ENCODE measurements at places on chromosomes 1 and 21.

- DNase-seq = no peak
These were observed 9.0 kb downstream of the CFAP298 start for GRCh38 chr21:32603131-32603530.

- no peak for DNase-seq
These were observed 33.8 kb upstream of the RPL11 start for GRCh38 chr1:23657659-23658275.

- DNase-seq = no peak
These were observed 1600.6 kb downstream of the PLA2G4A start for GRCh38 chr1:188429386-188429785.

DNA sequence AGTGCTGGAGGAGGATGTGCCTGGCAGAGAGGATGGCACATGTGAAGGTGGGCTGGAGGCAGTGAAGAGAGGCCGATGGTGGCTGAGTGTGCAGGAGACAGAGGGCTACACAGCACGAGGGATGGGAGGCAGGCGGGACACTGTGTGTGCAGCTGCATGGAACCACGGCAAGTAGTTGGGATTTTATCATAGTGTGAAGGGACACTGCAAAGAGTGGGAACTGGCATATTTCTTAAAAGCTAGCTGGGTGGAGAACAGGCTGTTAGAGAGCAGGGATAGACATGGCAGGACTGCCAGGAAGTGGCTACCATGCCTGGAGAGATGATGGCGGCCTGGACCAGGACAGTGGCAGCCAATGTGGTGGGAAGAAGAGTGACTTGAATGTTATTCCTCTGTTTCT, 102.4 kb upstream of the TLR5 start:
- no peak for DNase-seq

GRCh38 chr1:2238361-2239012, 10.4 kb downstream of the SKI start:
- no peak for DNase-seq

DNA sequence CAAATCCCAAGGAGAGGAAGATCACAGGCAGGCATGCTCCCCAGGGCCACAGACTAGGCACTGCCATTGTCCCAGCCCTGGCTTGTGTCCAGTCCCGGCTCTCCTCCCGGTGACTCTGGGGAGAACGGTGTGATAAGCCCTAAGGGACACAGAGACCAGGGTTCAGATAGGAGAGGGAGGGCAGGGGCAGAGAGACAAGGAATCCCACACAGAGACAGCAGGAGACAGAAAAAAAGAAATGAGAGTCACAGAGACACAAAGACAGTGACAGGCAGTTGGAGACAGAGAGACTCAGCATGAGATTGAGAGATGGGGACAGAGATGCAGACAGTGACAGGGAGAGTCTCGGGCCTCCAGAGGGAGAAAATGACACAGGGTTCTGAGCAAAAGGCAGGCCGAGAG, 361 bp downstream of the INSRR start:
- no peak for DNase-seq

GRCh38 chr1:151994956-151995355, 1.3 kb upstream of the S100A10 start:
- DNase-seq = no peak

DNA sequence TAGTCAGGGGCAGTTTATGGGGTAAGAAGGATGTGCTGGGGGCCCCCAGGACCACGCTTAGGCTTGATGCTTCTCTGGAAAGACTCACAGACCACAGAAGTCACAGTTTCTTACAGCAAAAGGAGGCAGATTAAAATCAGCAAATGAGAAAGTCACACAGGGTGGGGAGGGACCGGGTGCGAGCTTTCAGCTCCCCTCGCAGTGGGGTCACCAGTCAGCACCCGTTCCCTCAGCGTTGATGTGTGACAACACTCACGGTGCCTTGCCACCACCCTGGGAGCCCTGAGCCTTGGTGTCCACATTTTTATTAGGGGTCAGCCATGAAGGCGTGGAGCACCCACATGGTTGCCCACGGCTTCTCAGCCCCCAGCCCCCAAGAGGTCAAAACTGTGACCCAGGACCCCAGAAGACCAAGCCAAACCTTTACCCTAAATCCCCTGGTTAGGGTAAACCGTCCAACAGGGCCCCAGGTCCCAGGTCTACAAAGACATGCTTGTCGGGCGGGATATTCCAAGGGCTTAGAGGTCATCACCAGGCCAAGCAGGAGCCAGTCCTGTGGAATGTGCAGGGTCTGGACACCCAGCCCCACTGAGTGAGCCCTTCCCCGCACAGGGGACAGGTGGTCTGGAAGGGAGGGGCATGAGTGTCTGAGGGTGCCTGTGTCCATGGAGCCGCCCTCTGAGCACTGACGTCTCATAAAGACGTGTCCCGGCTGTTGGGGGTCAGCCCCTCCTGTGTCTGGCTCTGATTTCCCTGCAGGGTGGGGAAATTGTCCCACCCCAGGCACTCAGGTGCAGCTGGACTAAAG, 64.5 kb upstream of the ABCG1 start:
- DNase-seq = no peak

GRCh38 chr1:225304996-225305395, 122.8 kb downstream of the LBR start:
- DNase-seq = no peak

- DNase-seq = no peak
These were observed 101.5 kb upstream of the ARHGEF16 start for GRCh38 chr1:3352952-3353331.

GRCh38 chr1:33762962-33763361, 100.9 kb upstream of the HMGB4 start:
- DNase-seq = no peak

GRCh38 chr1:178487070-178487615, 9.6 kb downstream of the CLEC20A start:
- no peak for DNase-seq

GRCh38 chr1:234238060-234238459, 135.2 kb upstream of the COA6 start:
- DNase-seq = no peak
